Putamen (tissue), 1 donor: ENCODE measurements at places on chromosomes 13 and 19.
A peak's percentile ranks its signal among the peaks of the same experiment; 100 is the strongest.

GRCh38 chr19:7516878-7517277 lies 975 bp downstream of the ZNF358 start:
- no peak for DNase-seq

GRCh38 chr19:9043524-9043923 lies 33.3 kb upstream of the MUC16 start:
- no peak for DNase-seq

GRCh38 chr19:33690378-33691029 lies 68.8 kb downstream of the CHST8 start:
- no peak for DNase-seq

DNA sequence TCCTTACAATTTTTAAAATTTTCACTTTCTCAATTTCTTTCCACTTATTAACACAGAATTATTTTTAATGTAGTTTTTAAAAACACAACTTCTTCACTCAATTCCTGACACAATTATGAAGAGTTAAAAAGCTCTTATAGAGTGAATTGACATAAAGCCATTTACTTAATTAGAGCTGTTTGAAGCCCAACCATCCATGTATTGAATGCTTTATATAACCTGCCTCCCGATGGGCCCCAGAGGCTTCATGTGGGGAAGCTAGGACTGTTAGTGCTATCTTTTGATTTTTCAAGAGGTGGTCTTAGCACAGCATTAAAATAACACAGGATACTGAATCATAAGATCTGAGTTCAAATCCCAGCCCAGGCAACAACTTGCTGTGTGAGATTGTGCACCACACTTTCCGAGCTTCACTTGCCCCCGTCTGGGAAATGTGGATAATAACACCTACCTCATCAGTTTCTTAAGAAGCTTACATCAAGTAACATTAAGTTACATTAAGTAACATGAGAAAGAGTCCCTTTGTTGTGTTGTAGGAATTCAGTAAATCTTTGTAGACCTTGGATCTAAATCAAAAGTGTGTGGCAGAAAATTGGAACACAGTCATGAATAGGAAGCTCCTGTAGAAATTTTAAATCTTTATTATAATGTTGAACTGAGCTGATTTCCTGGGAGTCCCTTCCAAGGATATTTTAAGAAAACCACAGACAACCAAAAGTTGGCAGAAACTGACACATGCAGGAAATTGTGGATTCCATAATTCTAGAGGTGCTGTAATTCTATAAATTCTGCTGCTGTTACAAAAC lies 5.5 kb upstream of the ENOX1 start:
- DNase-seq, result no peak

- no peak for DNase-seq
Measured at GRCh38 chr13:75443356-75443958, 38.5 kb downstream of the TBC1D4 start.

- DNase-seq, result no peak
Measured at GRCh38 chr13:53004573-53004972, 24.0 kb upstream of the OLFM4 start.

GRCh38 chr13:92300651-92301050 lies 902.2 kb downstream of the GPC5 start:
- DNase-seq, result no peak

- DNase-seq, result no peak
Measured at GRCh38 chr19:45472563-45473366, 5.0 kb downstream of the FOSB start.

GRCh38 chr13:27636589-27637288 lies 15.0 kb downstream of the POLR1D start:
- DNase-seq, result no peak

- DNase-seq, result peak; percentile 56
Measured at GRCh38 chr19:8423817-8424223, 10.7 kb downstream of the MARCHF2 start.

GRCh38 chr19:55452749-55453346 lies 8.6 kb downstream of the ISOC2 start:
- peak; percentile 97 for DNase-seq

GRCh38 chr13:74070513-74070912 lies 63.7 kb downstream of the KLF12 start:
- no peak for DNase-seq

- DNase-seq, result no peak
Measured at GRCh38 chr13:100398360-100398759, 190.2 kb downstream of the GGACT start.

DNA sequence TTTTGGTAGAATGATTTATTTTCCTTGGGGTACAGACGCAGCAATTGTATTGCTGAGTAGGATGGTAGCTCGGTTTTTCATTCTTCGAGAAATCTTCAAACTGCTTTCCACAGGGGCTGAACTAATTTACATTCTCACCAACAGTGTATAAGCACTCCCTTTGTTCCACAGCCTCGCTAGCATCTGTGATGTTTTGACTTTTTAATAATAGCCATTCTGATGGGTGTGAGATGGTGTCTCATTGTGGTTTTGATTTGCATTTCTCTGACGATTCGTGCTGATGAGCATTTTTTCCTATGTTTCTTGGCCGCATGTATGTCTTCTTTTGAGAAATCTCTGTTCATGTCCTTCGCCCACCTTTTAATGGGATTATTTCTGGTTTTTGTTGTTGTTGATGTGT lies 54.8 kb upstream of the UQCRFS1 start:
- DNase-seq, result no peak
